ENCODE measurements at places on chromosomes 2 and 18.

DNA sequence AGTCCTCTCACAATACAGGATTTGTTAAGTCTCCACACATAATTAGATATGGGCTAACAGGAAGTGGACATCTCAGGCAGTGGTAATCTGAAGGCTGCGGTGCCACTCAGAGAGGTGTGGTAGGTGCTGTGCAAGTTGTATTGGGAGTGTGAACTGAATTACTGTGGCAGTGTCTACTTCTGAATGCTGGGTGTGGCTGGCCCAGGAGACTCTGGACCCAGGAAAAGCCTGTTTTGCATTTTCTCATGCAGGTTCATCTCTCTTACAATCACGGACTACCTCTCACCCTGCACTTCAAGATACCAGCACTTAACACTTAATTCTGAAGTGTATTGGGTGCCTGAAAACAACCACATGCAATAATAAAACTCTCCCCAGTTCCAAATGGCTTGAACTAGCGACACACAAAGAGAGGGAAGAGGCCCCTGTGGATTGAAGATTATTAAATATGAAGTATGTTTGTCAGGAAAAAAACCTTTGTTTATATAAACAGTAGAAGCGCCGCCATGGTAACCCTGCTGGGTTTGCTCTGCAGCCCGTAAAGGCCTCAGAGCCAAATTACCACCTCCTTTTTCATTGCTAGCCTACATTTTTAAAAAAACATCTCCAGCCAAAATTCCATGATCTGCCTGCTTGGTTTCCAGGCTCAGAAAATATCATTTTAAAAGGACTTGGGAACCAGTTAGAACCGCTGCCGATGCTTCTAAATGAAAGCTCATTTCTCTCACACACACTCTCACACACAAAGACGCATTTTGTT is 77.5 kb downstream of the GFPT1 start:
- DNase-seq: peak; percentile 16

GRCh38 chr2:238158509-238159070 is at the start of gene ERFE:
Gene ERFE, plus strand, starts transcription at chr2:238158970. Its CDS starts 38 bp downstream, at chr2:238159008.
- peak; percentile 1 for DNase-seq

DNA sequence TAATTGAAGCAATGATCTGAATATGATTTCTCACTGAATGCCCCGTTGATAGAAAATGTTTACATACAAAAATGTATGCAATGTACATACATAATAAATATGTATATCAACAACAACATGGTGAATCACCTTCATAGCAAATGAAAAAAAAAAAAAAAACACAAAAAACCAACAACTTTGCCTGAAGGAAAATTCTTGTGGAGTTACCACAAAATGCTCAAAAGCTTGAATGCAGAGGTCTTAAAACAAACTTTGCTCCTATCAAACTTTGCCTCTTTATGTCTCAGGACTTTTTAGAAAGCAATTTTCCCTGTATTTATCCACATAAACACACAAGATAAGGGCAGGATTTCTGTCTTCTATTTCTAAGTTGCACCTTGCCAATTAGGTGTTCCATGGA is 92.9 kb upstream of the SIX2 start:
- DNase-seq: no peak

- no peak for DNase-seq
These were observed 19.9 kb upstream of the SPRED2 start for GRCh38 chr2:65452150-65452895.

GRCh38 chr2:164621764-164622105 is 453 bp upstream of the GRB14 start:
- DNase-seq: peak; percentile 12

DNA sequence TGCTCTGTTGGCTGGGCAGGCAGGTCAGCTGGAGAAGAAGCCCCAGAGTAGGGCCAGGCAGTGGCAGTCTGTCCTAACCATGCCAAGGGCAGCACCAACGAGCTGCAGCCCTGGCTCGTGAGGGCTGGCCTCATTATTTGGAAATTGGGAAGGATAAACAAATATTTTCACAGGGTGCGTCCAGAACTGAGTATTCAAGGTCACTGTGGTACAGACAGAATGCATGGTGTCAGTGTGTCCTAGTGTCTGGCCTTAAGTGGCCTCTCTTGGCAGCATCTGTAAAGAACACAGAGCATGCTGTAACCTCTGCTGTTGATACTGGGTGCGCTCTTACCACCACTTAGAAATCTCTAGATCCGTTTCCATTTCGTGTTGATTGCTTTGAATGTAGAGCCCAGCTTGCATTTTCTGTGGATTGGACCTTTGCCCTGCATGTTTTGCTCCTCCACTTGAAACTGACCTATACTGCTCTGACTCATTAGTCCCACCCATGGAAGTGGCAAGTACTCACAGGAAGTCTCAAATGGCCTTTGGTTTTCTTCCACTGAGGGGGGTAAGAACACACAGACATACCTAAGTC is 88.2 kb downstream of the GREB1L start:
- no peak for DNase-seq

- no peak for DNase-seq
These were observed 31.4 kb downstream of the MAPRE2 start for GRCh38 chr18:35072616-35073015.

GRCh38 chr2:127025359-127026166 is 81.4 kb downstream of the BIN1 start:
- DNase-seq: peak; percentile 77

DNA sequence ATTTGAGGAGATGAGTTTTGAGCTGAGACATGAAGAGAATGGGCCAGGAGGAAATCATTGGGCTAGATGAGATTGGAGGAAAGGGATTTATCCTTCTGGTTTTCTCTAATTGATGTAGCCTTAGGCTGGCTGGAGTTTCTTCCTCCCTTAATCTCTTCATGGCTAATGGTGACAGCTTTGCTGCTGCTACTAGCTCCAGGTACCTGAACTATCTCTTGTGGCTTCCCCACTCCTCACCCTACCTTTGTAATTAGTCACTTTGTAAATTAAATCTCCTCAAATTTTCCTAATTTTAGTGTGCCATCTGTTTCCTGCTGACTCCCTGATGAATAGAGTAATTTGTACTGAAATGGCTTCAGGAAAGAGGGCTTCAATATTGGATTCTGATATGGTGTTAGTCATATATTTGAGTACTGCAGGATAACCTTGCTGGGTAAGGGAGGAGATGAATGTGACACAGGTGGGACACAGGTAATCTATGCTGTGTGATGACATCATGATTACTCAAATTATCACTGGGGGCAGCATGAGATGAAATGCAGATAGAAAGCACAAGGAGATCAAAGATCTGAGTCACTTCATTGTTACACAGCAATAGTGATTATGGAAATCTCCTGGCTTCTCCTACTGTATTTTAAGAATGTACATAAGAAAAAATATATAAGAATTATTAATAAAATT is 1134.1 kb upstream of the DDX18 start:
- DNase-seq: no peak

- DNase-seq: no peak
These were observed 127.8 kb downstream of the TPGS2 start for GRCh38 chr18:36700955-36701354.

GRCh38 chr2:161250864-161251436 is 57.3 kb upstream of the PSMD14 start:
- DNase-seq: peak; percentile 49

GRCh38 chr2:9234680-9235146 is 28.1 kb downstream of the ASAP2 start:
- DNase-seq: no peak

DNA sequence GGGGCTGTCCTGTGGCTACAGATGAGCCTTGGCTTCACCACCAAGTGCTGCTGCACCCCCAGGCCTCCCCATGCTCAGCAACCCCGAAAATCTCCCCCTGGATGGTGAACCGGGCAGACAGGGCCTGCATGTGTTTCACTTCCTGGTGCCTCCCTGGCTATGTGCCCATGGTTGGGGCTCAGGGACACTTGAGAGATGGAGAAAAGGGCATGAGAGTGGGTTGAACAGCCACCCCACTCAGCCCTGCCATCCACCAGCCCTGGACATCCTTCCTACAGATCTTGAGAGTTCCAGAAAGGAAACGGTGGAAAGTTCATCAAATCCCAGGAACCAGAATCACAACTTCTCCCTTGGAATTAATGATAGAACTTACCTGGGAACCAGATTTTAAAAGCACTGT is 74.7 kb upstream of the TEX51 start:
- no peak for DNase-seq

- DNase-seq: no peak
These were observed 93.8 kb downstream of the NRP2 start for GRCh38 chr2:205776139-205776538.
